Cardiac fibroblast (primary cell): ENCODE measurements at places on chromosomes 1 and 21.

- no peak for DNase-seq
These were observed 539 bp downstream of the ANP32E start for GRCh38 chr1:150235294-150235851.

GRCh38 chr1:93808871-93809270 lies 70.1 kb downstream of the DNTTIP2 start:
- no peak for DNase-seq

GRCh38 chr1:160124705-160125478 lies 9.3 kb downstream of the ATP1A2 start:
- peak; percentile 83 for DNase-seq

- peak; percentile 17 for DNase-seq
These were observed 1.6 kb upstream of the RUNX3 start for GRCh38 chr1:24931468-24932231.

- no peak for DNase-seq
These were observed 59.0 kb upstream of the EFHD2 start for GRCh38 chr1:15350551-15351200.

- DNase-seq = peak; percentile 58
These were observed 5.8 kb downstream of the PERM1 start for GRCh38 chr1:975896-976683.

- DNase-seq = no peak
These were observed 37.3 kb downstream of the AHDC1 start for GRCh38 chr1:27566462-27567145.

GRCh38 chr1:8848663-8849386 lies 29.7 kb downstream of the ENO1 start:
- DNase-seq = peak; percentile 93
